ENCODE measurements at places on chromosomes 7 and 10.

GRCh38 chr10:78953113-78953798 lies 115.5 kb upstream of the ZMIZ1 start:
- no peak overlapping the region for H3K27ac ChIP-seq
- H3K27me3 ChIP-seq, result no peaks in the 10 kb centered on the region
- no peak for DNase-seq
- peaks cover 2% of the 10 kb centered on the region for H3K4me1 ChIP-seq
- no peak overlapping the region for H3K4me3 ChIP-seq

GRCh38 chr10:122662231-122662630 lies 37.4 kb downstream of the C10orf120 start:
- no peaks in the 10 kb centered on the region for H3K36me3 ChIP-seq
- H3K4me1 ChIP-seq, result no peaks in the 10 kb centered on the region
- DNase-seq, result no peak
- H3K27me3 ChIP-seq, result peaks cover 78% of the 10 kb centered on the region
- H3K4me3 ChIP-seq, result no peak overlapping the region
- no peak overlapping the region for H3K27ac ChIP-seq

DNA sequence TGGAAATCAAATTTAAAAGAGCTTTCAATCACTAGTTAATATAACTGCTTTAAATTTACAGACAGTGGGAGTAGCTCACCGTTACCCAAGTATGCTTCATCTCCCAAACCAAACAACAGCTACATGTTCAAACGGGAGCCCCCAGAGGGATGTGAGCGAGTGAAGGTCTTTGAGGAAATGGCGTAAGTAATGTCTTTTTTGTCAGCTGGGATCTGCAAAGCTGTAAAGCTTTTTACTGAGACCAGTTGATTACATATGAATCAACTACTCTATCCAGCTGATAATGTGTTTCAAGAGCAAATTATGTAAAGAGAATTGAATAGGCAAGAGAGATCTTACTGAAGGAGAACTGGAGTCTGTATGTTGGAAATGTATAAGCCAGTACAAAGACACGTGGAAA lies 116.2 kb downstream of the GLCCI1 start:
- no peaks in the 10 kb centered on the region for H3K4me1 ChIP-seq
- no peak overlapping the region for H3K27ac ChIP-seq
- DNase-seq, result no peak
- H3K27me3 ChIP-seq, result no peaks in the 10 kb centered on the region
- peaks cover 33% of the 10 kb centered on the region for H3K36me3 ChIP-seq
- H3K4me3 ChIP-seq, result no peak overlapping the region

DNA sequence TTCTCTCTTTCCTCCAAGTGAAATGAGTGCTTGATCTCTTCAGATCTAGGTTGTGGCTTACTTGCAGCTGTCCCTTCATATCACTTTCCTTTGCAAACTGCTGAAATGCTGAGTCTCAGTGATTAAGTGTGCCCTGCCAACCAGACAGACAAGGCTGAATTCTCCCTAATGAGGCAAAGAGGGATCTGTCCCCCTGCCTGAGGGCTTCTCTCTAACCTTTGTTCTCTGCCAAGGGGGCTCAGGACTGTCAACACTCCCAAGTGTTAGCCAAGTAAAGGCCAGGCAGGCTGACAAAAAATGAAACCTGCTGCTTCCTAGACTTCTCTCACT lies at the start of gene MSS51:
Gene MSS51, minus strand, starts transcription at position 24 of the 330 bp plus-strand sequence. CDS start 5,277 bp downstream, outside the sequence.
- H3K27ac ChIP-seq, result no peak within 1 kb of the TSS
- no peak for DNase-seq
- H3K27me3 ChIP-seq, result no peaks in the 10 kb centered on the region
- no peak within 1 kb of the TSS for H3K4me3 ChIP-seq

DNA sequence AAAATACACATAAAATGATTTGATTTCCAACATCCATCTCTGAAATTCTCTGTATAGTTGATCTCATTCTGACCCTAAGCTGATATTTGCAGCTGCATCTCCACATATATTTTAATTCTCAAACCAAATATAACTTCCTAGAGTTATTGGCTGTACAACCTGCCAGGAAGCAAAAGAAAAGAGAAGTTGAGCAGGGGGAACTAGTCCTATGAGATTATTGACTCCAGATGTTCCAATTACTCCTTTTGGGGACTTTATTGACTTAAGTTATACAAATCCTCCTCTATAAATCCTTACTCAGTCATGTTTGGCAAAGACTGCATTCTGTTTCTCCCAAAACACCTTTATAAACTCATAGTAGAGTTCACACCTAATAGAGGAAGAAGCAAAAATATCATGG lies 599.4 kb upstream of the ANKRD30A start:
- no peak overlapping the region for H3K4me3 ChIP-seq
- no peaks in the 10 kb centered on the region for H3K36me3 ChIP-seq
- no peaks in the 10 kb centered on the region for H3K27me3 ChIP-seq
- no peak for DNase-seq

DNA sequence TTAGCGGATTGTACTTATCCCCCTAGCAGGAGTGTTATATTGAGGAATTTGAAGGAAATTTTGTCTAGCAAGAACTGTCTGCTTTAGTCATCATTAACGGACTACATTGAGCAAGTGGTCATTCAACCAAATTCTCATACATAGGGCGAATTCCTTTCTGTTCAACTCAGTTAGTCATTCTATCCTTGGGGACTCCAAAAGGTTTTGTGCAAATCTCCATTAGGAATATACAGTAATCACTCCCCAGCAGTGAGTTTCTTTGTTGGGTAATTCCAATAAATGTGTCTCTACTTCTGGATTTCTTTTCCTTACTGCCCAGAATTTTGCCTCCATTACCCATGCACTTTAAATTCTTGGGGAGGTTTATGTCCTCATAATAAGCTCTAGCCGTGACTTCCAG lies 51.1 kb downstream of the EPDR1 start:
- H3K4me1 ChIP-seq, result no peaks in the 10 kb centered on the region
- no peaks in the 10 kb centered on the region for H3K36me3 ChIP-seq
- H3K4me3 ChIP-seq, result no peak overlapping the region
- H3K27me3 ChIP-seq, result no peaks in the 10 kb centered on the region

GRCh38 chr7:45267262-45267661 lies 109.7 kb downstream of the RAMP3 start:
- no peaks in the 10 kb centered on the region for H3K4me1 ChIP-seq
- DNase-seq, result peak; percentile 65
- peaks cover 14% of the 10 kb centered on the region for H3K27me3 ChIP-seq

GRCh38 chr10:33657154-33657908 lies 322.9 kb upstream of the NRP1 start:
- no peak for DNase-seq
- H3K36me3 ChIP-seq, result no peaks in the 10 kb centered on the region
- no peak overlapping the region for H3K27ac ChIP-seq
- H3K4me3 ChIP-seq, result no peak overlapping the region
- H3K4me1 ChIP-seq, result no peaks in the 10 kb centered on the region
- H3K27me3 ChIP-seq, result no peaks in the 10 kb centered on the region

DNA sequence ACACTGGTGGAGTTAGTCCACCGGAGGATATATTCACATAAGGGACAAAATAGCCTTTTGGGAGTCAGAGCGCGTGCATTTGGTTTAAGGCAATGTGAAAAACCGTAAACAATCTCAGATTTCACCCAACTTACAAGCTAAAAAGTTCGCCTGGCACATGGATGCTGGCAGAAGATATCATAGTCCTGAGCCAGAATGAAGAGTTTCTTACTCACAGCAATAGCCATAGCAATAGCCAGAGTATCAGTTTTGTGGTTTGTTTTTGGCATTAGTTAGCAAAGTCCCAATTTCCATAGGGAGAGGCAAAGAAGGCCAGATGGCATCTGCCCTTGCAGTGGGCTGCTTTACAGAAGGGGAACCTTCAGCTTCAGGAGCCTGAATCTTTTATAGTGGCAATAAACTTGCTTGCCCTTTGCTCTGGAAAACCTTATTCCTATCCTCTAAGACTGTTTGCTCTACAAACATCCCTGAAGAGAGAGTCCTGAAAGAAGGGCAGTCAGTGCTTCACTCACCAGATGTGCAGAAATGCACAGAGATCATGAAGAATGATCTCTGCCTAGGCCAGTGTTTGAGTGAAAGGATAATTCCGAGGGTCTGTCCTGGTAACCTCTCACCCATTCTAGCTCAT lies 28.7 kb upstream of the RSBN1L start:
- no peak overlapping the region for H3K4me3 ChIP-seq
- no peaks in the 10 kb centered on the region for H3K27me3 ChIP-seq
- no peak for DNase-seq

GRCh38 chr10:114367351-114368056 lies 36.8 kb downstream of the AFAP1L2 start:
- no peak overlapping the region for H3K27ac ChIP-seq
- no peaks in the 10 kb centered on the region for H3K27me3 ChIP-seq
- no peak for DNase-seq
- H3K4me1 ChIP-seq, result no peaks in the 10 kb centered on the region
- H3K4me3 ChIP-seq, result no peak overlapping the region

- no peaks in the 10 kb centered on the region for H3K4me1 ChIP-seq
- DNase-seq, result no peak
- no peak overlapping the region for H3K4me3 ChIP-seq
- H3K36me3 ChIP-seq, result no peaks in the 10 kb centered on the region
- H3K27ac ChIP-seq, result no peak overlapping the region
Observed at GRCh38 chr10:5376450-5376849, 11.7 kb downstream of the UCN3 start.

DNA sequence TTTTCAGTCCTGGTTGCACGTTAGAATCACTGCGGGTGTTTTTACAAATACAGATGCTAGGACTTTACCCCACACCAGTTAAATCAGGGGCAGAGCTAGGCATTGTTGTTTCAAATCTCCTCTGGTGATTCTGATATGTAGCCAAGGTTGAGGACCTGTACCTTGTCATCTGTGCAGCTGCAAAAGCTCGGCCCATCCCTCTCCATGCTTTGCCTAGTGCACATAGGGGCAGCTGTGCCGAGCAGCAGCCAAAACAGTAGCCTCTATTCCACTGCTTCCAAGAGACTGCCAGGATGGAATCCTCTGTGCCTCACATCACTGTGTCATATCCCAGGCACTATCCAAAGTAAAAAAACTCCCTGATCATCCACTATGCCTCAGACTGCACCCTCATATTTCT lies 181.3 kb downstream of the CDK14 start:
- no peaks in the 10 kb centered on the region for H3K36me3 ChIP-seq
- no peaks in the 10 kb centered on the region for H3K27me3 ChIP-seq
- H3K4me1 ChIP-seq, result no peaks in the 10 kb centered on the region
- H3K4me3 ChIP-seq, result no peak overlapping the region

DNA sequence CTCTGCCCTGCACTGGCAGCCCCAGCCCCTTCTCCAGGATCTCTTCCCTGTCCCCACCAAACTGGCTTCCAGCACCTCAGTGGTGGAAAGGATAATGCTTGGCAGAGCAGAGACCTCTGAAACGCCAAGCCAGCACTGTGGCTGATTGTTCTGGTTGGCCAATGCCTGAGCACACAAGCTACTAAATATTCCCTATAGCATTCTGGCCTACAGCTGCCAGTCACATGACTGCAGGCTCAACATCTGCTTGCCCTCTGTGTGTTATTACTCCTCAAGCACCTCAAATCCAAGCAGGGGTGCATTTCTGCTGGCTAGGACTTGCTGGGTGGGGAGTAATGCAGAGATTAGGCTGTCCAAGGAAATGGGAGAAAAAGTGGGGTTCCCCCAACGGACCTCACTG lies 6.1 kb downstream of the TBATA start:
- DNase-seq, result peak; percentile 41
- no peaks in the 10 kb centered on the region for H3K27me3 ChIP-seq
- H3K27ac ChIP-seq, result no peak overlapping the region

DNA sequence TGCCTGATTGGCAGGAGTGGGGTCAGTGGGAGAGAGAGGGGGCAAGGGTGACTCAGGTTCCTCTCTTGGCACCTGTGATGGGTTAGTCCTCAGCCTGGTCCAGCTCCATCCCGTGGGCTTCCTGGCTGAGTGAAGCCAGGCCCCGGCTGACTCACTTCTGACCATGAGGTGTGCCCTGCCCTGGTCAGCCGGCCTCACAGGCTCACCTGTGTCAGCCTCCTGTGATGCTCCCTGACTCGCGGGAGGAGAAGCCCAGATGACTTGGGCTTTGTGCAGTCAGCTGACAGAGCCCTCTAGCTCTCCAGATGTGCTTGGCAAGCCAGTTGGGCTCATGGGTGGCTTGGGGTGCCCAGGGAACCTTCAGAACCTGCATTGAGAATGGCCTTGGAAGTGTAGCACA lies 16.0 kb upstream of the PPIF start:
- H3K27ac ChIP-seq, result no peak overlapping the region
- H3K4me1 ChIP-seq, result no peaks in the 10 kb centered on the region
- H3K36me3 ChIP-seq, result no peaks in the 10 kb centered on the region
- DNase-seq, result no peak
- peaks cover 5% of the 10 kb centered on the region for H3K27me3 ChIP-seq
- no peak overlapping the region for H3K4me3 ChIP-seq

DNA sequence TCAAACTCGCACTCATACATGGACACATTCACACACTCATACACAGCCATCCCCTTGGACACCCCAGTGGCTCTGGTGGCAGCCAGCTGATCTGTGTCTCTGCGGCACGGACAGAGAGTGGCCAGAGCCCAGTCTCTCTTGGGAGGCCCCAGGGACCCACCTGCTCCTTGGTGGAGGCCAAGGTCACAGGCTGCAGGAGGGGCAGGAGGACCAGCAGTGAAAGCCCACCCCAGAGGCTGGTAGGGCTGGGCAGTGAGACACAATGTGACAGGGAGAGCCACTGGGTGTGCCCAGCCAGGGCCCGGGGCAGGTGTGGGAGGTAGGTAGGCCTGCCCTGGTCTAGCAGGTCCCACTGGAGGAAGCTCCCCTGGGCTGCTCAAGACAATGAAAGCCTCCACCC lies 18.5 kb downstream of the SHH start:
- no peaks in the 10 kb centered on the region for H3K4me1 ChIP-seq
- no peaks in the 10 kb centered on the region for H3K36me3 ChIP-seq
- no peak overlapping the region for H3K27ac ChIP-seq

DNA sequence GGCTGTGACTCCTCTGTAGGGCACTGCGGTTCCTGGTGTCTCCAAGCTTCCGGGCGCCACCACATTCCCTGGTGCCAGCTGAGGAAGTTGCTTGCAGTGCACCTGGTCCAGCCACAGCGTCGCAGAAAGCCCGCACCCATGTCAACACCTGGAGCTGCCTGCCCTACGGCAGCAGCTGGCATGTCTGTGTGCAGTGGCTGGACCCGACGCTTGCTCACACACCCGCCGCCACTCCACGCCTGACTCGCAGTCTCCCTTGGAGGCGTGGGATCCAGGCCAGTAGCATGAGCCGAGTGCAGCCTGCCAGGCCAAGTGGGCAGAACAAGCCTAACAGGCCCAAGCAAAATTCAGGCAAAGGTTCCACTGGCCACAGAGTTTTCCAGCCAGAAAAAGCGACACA lies 118.1 kb upstream of the PHF14 start:
- H3K36me3 ChIP-seq, result no peaks in the 10 kb centered on the region
- H3K4me1 ChIP-seq, result peaks cover 2% of the 10 kb centered on the region
- DNase-seq, result no peak
- no peaks in the 10 kb centered on the region for H3K27me3 ChIP-seq
- no peak overlapping the region for H3K27ac ChIP-seq

DNA sequence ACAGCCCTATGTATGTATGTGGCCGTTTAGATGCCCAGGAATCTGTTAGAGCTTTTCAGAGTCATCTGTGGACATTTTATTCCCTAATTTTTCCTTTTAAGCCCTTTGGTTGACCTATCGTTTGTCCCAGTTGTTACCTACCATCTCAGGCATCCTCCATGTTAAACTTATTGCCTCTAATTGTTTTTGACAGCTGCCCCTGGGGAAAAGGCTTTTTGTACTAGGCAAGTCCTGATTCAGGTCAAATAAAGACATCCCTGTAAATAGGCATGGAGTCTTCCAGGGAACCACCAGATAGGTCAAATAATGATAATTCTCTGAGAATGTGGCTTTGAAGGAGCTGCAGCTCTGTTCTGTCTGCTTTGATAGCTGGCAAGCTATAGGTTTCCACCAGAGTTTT lies 87.7 kb upstream of the CYP26C1 start:
- no peak overlapping the region for H3K4me3 ChIP-seq
- no peak for DNase-seq
- H3K4me1 ChIP-seq, result no peaks in the 10 kb centered on the region
- H3K36me3 ChIP-seq, result peaks cover 20% of the 10 kb centered on the region
- no peak overlapping the region for H3K27ac ChIP-seq

Measured in endodermal cell (in vitro differentiated cells).